ENCODE measurements at places on chromosomes 7 and 10.
A peak's percentile ranks its signal among the peaks of the same experiment; 100 is the strongest.

DNA sequence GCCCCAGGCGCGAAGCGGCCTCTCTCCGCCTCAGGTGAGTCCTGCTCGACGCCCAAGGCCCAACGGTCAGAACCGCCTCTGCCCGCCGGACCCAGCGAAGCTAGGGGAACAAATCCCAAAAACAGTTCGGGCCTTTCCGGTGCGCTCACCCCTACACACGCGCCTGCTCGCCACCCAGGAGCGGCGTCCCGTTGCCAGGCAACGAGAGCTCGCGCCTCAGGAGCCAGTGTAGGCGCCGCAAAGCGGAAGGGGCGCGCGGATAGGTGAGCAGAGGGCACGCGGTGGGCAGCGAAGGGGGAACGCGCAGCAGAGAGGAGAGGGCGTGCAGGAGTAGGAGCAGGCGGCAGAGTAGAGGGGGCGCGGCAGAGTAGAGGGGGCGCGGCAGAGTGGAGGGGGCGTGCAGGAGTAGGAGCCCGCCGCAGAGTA is at the start of the genes DYDC1 and DYDC2:
TSS of gene DYDC1 (minus strand) at position 193 of the 426 bp plus-strand sequence. CDS start 4,154 bp downstream, outside the sequence.
TSS of gene DYDC2 (plus strand) at position 219 of the 426 bp plus-strand sequence. CDS start 5,663 bp downstream, outside the sequence.
- DNase-seq: peak; percentile 79

DNA sequence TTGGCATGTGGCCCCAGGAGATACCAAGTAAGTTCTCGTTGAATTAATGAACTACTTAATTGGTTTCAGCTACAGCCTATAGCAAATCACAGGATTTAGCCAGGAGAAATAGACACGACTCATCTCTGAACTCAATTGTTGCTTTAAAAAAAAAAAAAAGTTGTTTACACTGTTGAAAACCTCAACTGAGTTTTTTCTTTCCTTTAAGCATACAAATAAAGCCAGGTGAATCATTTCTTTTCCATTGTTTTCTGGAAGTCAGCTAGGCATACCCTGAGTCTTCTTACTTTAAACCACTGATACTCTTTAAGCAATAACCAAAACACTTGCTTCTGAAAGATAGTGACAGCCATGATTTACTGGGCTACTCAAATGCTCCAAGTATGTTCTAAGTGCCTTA is 755 bp downstream of the FRMPD2 start:
- no peak for DNase-seq

- no peak for DNase-seq
Measured at GRCh38 chr7:28595076-28595475, 182.8 kb downstream of the CREB5 start.

DNA sequence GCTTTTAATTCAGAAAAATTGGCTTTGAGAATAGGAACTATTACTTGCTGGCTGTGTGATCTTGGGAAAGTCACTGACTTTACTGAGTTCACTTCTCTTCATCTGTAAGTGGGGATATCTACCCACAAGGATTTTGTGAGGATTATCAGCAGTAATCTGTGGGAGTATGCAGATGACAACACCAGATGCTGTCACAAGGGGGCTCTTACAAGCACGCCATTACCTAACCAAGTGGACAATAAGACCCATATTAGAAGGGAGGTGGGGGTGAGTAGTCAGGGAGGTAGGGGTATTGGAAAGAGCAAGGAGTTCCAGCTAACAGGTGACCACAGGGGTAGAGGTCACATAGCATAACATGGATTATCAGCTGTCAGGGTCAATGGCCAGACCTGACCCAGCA is 569.4 kb downstream of the SUGCT start:
- DNase-seq: no peak

GRCh38 chr7:125127304-125127703 is 197.7 kb upstream of the POT1 start:
- DNase-seq: no peak

DNA sequence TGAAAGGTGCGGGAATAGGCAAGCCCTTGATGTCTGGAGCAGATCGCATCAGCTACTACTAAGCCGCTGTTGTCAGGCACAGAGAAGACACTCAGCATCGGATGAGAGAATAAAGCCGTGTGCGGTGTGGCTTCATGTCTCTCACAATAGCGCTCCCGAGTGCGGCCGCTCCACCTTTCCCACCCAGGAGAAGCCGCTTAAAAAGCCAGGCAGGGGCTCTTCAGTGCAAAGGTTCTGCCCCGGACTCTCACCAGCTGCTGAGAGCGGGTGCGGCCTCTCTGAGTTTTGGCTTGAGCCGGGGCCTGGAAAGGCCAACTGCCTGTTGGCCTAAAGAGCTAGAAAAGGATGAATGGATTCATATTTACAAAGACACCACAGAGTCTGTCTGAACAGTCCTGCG is 600.6 kb downstream of the DNAJB6 start:
- no peak for DNase-seq

DNA sequence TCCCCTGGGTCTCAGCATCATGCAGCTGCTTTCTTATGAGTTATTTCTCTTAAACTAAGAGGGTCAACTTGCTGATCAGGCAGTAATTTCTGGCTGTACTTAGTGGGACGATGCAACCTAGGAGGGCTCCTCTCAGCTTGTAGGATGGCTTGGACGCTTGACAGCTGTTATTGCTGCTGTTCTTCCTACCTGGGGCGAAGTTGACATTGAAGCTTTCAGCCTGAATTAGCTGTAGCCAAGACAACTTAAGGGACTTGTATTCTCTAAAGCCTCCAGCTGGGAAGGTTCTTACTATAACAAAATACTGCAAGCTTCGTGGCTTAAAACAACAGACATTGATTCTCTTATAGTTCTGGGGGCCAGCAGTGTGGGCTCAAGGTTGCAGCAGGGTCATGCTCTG is 224.9 kb downstream of the ACTR3B start:
- no peak for DNase-seq

- DNase-seq: no peak
Measured at GRCh38 chr10:122264931-122265330, 6.2 kb upstream of the BTBD16 start.

GRCh38 chr10:117003336-117003735 is 1.7 kb downstream of the SHTN1 start:
- no peak for DNase-seq

GRCh38 chr10:69048103-69048502 is 39.8 kb upstream of the SRGN start:
- DNase-seq: no peak

DNA sequence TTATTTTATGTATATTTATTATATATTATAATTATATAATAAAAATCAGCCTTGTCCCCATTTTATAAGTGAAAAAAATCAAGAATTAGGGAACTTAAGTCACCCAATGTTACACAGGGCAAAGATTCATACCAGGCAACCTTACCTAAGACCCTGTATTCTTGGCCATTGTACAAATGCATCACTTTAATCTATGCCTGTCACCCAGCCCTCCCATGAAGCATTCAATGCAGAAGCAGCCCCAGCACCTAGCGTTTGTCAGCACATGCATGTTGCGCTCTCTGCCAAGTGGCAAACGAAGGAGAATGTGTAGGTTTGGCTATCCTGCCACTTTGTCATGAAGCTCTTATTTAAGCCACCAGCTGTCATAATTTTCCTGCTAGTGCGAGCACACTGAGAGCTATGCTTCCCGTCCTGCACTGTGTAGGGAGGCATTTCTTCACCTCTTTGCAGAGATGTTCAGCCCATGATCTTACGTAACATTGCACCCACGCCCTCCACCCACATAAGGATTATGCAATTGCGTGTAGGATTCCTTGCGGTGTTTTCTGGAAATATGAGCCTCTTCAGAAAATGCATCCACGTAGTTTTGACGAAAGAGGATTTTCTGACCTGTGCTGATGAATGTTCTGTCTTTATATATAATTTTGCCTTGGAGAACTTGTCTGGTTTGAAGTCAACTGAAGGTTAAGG is 7.7 kb upstream of the COBL start:
- DNase-seq: no peak

DNA sequence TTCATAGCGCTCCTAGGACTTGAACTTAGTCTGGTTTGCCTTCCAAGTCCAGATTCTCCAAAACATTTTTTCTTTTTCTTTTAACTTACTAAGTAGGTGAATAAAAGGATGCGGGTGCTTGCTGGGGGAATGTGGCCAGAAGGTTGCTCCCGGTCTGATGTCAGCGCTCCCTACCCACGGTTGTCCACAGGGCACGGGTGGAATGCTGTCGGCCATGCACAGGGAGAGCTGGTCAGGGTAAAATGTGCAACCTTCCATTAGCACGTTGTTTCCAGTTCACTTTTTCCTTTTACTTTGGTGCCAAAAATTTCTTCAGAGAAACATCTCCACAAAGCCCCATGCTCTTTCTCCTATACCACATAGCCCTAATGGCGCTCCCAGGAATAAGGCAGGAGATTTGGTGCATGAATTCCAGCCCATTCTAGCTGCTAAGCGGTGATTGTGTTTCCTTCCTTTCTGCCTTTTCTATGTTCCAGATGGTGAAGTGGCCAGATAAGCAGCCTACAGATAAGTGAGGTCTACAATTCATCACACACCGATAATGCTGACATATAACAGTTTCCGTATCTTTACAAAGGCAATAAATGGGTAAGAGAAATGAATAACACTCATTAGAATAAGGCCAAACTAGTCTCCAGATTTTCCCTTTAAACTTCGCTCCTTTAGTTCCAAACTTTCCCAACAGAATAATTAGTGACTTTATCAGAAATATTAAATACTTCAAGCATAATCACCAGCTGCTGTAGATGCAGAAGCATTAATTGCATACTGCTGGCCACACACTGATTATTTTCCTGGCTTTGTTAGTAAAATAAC is 138.3 kb upstream of the FGFR2 start:
- no peak for DNase-seq

- no peak for DNase-seq
Measured at GRCh38 chr10:100293066-100293465, 6.6 kb upstream of the BLOC1S2 start.

GRCh38 chr7:157984423-157985163 is 603.0 kb downstream of the PTPRN2 start:
- DNase-seq: no peak

- DNase-seq: peak; percentile 2
Measured at GRCh38 chr10:20535897-20536881, 360.9 kb downstream of the NEBL start.

DNA sequence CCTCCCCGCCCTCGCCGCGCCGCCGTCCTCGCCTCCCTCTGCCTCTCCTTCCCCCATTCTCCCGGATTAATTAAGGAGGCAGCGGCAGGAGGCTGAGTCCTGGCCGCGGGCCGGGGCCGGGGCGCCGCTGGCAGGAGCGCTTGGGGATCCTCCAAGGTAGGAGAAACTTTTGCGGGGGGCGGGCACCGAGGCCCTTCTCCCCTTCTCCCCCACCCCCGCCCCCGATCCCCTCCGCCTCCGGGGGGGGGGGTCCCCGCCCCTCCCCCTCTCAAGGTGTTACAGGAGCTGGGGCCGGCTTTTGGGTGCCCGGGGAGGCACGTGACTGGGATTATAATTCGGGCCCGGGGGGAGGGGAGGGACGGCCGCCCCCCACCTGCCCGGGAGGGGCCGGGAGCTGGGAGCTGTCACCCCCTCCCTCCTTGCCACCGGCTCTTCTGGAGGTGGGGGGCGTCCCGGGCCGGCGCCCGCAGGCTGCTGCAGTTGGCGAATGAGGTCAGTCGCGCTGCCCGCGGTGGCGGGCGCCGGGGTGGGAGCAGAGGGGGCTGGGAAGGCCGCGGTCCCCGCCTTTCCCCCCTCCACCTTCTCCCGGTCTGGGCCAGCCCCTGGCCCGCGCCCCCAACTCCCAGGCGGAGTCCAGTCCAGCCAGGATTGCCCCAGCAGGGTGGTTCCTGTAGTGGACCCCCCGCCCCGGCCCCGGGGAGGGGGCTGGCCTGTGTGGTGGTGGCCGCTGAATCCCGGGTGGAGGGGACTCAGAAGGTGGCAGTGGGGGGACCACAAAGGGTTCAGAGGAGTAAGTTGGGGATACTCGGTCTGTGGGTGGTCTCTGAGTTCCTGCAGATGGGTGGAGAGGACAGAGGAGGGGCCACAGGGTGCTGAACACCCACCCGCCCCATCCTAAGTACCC is 567 bp downstream of the GTF2IRD1 start:
- no peak for DNase-seq

DNA sequence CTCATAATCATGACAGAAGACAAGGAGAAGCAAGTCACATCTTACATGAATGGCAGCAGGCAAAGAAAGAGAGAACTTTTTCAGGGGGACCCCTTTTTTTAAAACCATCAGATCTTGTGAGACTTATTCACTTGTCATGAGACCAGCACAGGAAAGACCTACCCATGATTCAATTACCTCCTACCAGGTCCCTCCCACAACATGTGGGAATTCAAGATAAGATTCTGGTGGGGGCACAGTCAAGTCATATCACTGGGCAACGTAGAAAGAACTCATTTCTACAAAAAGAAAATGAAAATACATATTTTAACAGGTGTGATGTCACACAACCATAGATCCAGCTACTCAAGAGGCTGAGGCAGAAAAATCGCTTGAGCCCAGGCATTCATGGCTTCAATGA is 304.1 kb downstream of the IPMK start:
- DNase-seq: no peak

DNA sequence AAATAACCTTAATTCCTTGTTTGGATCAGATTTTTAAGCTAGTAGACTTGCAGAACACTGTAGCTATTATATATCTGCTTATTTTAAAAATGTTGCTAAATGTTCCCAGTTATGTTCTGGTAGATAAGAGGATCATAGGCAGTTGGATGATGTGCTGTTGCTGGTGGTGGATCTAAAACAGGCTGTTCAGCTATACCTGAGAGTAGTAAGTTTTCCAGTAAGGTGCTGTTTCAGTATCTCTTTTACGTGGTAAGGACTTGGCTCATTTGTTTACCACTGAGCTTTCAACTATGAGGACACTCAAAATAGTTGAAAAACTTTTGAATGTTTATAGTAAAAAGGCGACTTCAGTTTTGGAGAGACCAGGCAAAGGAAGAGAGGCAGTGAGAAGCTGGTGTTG is 180.9 kb downstream of the CDK14 start:
- DNase-seq: no peak

DNA sequence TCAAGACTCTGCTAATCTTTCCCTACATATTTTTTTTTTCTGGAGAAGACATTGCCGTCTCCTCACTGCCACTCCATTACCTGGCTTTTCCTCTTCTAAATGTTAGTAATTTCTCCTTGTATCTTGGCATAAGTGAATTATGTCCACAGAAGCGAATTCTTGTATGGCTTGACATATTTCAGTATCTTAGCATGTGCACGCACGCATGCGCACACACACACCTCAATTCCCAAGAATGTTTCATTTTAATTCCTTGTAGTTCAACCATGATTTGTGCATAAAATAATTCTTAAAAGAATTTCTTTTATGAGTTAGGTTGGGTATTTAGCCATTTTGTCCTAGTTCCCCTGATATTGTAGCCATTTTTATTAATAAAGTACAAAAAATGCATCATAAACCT is 301.2 kb upstream of the MYO3A start:
- DNase-seq: no peak

DNA sequence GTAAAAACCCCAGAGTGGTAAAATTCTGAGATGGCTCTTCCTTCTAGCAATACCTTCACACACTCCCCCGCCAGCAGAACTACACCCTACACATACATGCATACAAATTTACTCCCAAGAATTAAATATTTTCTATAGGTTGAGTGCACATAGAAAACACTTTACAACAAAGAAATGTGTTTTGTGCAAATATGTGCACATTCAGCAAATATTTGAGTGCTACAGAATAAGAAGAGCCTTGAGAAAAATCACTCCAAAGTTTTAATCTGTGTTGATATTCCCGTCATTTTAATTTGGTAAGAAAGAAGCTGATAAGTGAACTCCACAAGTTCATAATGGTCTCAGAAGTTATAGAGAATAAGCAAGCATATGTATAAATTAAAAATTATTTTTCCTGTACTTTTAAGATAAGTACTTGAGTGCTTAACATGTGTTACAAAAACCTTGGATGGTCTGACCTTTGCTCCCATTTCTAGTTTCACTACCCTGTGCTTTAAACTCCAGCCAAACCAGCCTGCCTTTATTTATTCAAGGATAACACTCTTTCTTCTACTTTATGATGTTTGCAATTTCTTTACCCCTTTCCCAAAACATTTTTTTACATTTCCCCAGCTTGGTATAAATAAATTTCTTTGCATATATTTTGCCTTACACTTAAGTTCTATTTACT is 733.5 kb upstream of the LRRTM3 start:
- no peak for DNase-seq

All from NCI-H1092 treated with DMSO at 0.1 percent for 48 hours (cell line).